ENCODE measurements at places on chromosomes 5 and 9. TPM values are rescaled to one million over a fixed set of nuclear protein-coding genes. Genes with fewer than 3 reads are reported as not detected.

- DNase-seq, result no peak
Measured at GRCh38 chr9:2414465-2414864, 207.1 kb upstream of the VLDLR start.

- no peak for DNase-seq
Measured at GRCh38 chr9:104740621-104741020, 6.9 kb upstream of the NIPSNAP3A start.

DNA sequence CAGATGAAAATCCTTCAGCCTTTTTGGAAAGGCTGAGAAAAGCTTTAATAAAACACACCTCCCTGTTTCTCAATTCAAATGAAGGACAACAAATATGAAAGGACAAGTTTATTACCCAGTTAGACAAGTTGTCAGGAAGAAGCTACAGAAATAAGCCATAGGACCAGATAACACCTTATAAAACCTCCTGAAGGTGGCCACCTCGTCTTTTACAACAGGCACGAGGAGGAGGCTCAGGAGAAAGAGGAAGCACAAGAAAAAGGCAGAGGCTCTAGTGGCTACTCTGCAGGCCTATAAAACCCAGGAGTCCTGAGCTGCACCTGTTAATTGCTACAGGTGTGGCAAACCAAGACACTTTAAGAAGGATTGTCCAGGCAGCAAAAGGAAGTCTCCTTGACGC is 352.1 kb upstream of the CDH18 start:
- no peak for DNase-seq

DNA sequence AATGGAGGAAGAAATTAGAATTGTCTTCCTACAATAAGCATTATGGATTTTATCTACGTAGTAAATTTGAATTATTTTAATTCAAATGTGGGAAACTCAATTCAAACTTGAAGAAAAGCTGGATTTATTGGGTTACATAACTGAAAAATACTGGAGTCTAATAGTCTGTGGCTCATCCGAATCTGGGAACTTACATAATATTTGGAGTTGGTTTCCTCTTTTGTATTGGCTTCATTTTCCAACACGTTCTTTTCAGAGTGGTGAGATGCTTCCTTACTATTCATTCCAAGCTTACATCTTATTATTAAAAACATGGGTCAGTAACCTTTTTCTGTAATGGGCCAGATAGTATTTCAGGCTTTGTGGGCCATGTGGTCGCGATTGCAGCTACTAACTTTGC is 164.8 kb downstream of the ARHGAP26 start:
- no peak for DNase-seq

- no peak for DNase-seq
Measured at GRCh38 chr5:136619556-136619955, 254.2 kb upstream of the TRPC7 start.

PCDHB5 gene
- 8.1 TPM for polyA plus RNA-seq

SLC27A6 gene
- 1.5 TPM for polyA plus RNA-seq

FXN gene
- 18.8 TPM for polyA plus RNA-seq

AKNA gene
- 10.5 TPM for polyA plus RNA-seq

GRCh38 chr5:94281236-94281801 is 337.1 kb downstream of the KIAA0825 start:
- DNase-seq, result no peak

GRCh38 chr5:36739751-36740221 is 133.4 kb downstream of the SLC1A3 start:
- no peak for DNase-seq

OR1J2 gene
- polyA plus RNA-seq, result not detected

GRCh38 chr9:125932012-125932411 is 184.8 kb downstream of the PBX3 start:
- DNase-seq, result no peak

DNA sequence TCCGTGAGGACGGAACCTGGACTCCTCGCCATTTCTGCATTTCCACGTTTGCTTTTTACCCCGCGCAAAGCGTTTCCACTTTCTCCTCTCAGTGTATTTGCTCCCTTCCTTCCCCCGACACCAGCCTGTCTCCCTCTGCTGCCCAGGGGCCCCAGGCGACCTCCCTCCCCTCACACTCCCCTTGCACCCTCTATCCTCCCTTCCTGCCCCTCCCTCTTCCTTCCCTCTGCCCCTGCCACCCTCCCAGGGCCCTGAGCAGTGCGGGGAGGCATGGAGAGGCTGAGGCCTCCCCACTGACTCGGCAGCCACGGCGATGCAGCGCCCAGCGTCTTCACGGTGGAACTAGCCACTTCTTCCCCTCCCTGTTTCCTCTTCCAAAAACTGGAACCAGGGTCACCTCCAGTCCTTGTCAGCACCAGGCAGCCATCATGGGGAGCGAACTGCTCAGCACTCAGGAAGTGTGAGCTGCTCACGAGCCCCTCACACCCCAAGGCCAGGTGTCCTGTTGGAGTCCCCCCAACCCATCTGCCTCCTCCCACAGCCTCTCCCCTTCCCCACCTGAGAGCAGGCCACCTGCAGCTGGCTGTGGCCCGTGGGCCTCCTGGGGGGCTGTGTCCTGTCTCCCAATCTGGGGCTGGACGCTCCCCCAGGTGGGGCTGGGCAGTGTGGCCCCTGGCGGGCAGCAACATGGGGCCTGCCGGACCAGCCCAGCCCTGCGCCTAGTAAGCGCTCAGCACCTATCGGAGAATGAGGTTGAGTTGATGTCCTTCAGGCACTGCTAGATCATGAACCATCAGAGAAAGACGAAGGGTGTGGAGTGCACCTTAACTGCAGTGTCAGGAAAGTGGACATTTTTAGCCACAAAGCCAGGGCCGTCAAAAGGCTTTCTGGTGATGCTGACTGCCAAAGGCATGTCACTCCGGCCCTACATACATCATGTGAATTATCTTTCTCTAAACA is 17.5 kb downstream of the UBE2QL1 start:
- DNase-seq, result no peak

DNA sequence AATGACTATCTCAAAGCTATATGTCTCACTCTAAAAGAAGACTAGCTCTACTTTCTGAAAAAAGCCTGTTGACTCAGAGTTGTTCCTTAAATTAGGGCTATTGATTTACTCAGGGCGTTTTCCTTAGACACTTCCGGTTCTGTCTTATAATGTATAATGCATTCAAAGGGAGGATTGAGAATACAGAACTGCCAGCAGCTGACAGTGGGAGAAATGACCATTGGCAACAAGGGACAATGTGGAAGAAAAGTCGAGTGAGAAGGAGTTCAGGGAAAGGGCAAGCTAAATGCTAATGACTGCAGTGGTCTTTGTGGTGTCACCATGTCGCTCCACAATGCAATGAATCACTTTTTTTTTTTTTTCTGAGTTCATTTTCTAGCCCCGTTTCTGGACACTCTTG is 65.7 kb upstream of the ANKH start:
- DNase-seq, result no peak

NACC2 gene
- polyA plus RNA-seq, result 7.2 TPM

- no peak for DNase-seq
Measured at GRCh38 chr9:76101947-76102346, 211.5 kb downstream of the PCSK5 start.

- DNase-seq, result no peak
Measured at GRCh38 chr9:130530938-130531337, 48.4 kb upstream of the FUBP3 start.

DNA sequence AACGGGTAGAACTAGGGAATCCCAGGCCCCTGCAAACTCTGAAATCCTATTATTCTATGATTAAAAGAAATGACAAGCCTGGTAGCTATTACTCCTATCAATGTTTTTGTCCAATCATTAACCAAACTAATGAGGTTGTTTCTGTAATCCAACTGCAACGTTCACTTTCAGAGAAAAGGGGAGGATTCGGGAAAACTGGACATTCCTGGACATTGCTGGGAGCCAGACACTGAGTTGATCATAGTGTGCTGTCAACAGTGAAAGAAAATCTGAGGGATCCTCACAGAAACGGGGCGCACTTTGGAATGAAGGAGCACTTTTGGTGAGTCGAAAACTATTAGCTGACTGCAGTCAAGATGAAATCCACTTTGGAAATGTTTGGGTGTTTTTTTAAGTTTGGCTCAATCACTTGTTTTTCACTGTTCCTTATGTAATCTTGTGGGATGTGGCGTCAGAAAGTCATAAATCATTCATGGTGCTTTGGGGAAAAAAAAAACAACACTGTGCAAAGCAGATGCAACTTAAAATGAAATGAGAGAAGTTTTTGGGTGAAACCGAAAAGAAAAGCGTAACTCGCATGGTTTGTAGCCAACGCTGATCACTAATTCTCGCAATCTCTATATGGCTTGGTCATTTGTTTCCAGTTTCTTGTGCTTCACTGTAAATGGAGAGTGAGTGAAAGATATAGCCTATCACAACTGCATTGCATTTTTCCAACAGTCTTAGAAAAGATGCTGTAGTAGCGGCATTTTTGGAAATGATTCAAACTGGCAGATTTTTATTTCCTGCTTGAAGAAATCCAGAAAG is 51.2 kb upstream of the ADRA1B start:
- no peak for DNase-seq

DNA sequence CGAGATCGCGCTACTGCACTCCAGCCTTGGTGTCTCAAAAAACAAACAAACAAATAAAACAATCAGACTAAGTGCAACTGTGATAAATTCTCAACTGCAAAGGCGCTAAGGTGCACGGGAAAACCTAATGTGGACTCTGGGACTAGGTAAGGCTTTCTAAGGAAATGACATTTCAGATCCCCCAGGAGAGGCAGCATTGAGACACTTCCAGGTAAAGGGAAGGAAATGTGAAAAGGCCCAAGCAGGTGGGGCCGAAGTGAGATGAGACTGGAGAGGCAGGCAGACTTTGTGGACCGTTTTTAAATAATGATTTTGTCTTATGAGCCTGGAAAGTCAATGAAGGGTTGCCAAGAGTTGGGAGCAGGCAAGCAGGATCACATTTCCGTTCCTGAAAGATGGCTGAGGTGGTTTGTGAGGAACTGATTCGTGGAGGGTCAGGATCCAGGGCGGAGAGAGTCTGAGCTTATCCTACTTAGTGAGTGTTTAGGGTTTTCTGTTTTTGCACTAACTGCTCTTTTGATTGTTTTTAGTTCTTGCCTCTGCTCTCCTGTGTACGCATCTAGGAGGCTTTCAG is 2.0 kb upstream of the APBA1 start:
- no peak for DNase-seq

- DNase-seq, result no peak
Measured at GRCh38 chr9:108779551-108780325, 76.0 kb downstream of the ACTL7B start.

FOXI1 gene
- polyA plus RNA-seq, result 8.1 TPM

GRCh38 chr5:99835791-99836190 is 699.4 kb upstream of the FAM174A start:
- DNase-seq, result no peak

WDR38 gene
- 0.24 TPM for polyA plus RNA-seq

DNA sequence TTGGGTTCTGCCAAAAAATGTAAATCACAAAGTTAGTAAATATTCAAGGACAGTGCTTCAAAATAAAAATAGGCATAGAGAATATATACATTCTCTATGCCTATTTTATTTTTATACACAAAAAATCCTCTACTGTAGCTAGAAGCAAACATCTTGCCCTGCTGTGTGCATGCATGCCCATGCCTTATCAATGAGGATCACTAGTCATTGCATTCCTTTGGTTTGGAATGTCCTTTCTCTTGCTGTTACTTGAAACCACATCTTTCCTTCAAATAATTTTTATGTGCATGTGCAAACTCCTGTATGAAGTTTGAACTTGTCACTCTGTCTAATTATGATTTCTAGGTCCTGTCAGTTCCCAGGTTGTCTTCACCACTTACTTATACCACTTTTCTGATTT is 278.9 kb upstream of the IZUMO3 start:
- no peak for DNase-seq

DNA sequence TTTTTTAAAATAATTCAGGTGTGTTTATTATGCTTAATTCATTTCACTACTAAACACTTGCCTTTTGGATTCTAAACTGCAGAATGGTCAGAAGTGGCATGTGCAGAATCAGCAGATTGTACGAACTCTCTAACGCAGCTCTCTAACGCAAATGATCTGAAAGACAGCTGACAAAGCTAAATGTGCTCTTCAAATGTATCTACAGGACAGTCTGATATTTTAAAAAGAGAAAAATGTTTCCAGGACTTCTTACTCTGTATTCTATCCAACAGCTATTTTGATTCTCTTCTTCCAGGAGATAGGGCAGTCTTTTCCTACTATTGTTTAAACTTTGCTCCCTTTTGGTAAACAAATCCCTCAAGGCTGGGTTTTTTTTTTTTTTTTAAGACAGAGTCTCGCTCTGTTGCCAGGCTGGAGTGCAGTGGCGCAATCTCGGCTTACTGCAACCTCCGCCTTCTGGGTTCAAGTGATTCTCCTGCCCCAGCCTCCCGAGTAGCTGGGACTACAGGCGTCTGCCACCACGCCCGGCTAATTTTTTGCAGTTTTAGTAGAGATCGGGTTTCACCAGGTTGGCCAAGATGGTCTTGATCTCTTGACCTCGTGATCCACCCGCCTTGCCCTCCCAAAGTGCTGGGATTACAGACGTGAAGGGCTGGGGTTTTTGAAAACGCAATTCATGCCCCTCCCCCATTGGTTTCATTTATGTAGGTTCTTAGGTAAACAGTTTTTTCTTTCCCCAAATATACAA is 1.2 kb downstream of the NMRK1 start:
- no peak for DNase-seq

DNA sequence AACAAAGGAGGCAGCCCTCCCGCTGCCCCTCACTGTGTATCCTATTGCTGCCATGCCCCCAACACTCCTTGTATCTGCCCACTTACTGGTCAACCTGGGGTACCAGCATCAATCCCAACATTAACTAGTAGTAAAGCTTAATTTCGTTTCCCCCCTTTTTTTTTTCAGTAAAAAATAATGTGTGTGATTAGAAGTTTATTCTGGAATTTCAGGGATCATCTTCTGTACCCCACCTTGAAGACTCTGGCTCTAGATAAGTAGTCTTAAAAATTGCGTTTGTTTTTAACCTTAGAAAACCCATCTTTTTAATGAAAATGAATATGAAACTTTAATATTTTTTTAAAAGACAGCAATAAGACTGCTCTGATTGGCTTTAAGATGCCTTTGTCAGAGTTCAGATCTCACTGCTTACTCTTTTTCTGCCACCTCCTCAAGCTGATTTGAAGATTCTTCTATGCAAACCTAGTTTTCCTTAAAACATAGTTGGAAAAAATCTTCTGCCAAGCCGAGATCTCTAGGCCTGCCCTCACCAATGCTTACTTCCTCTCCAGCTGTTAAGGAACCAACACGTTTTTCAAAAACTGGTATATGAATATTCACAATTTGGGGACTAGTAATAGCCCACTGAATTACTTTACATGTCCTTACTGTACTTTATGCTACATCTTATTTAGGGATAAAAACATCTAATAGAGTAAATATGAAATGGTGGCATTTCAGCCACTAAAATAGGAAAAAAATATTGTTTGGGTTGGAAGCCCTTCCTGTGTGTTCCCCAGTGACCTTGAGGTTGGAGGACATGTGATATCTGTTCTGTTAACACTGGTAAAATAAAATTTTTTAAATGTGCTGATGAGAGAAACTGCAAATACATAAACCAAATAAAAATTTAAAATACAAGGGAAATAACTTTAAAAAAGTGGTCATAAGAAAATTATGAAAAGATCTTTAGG is 4.0 kb upstream of the RHOBTB3 start:
- DNase-seq, result no peak

PRLR gene
- 42.9 TPM for polyA plus RNA-seq
